ENCODE measurements at places on chromosomes 7 and 10.

DNA sequence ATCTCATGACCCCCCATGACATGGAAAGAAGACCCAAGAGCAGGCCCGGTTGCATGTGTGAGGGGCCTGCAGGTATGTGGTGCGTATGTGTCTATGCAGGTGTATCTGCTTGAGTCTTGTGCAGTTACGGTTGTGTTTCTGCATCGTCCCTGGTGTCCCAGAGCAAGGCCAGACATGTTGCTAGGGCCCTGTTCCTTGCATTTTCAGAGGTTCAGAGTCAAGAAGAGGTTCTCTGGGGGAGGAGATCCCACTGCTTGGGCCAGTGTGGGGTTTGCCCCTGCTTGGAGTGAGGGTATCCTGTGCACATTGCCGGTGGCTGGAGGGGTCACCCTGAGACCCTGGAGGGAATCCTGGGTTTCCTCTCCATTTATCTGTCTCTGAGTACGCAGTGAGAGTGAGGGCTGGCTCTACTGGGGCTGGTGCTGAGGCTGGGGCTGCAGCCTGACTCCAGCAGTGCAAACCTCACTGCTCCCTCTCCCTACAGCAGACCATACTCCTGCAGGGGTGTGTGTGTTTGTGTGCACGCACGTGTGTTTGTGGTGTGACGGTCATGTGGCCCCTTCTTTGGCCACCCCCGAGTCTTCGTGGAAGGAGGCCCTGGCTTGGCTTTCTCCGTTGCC is 4.1 kb downstream of the TRIM8 start:
- no peak for DNase-seq
- H3K4me3 ChIP-seq = peak overlapping the region; percentile 16
- no peaks in the 10 kb centered on the region for H3K36me3 ChIP-seq
- peaks cover 31% of the 10 kb centered on the region for H3K4me1 ChIP-seq
- H3K27ac ChIP-seq = no peak overlapping the region
- H3K27me3 ChIP-seq = no peaks in the 10 kb centered on the region

DNA sequence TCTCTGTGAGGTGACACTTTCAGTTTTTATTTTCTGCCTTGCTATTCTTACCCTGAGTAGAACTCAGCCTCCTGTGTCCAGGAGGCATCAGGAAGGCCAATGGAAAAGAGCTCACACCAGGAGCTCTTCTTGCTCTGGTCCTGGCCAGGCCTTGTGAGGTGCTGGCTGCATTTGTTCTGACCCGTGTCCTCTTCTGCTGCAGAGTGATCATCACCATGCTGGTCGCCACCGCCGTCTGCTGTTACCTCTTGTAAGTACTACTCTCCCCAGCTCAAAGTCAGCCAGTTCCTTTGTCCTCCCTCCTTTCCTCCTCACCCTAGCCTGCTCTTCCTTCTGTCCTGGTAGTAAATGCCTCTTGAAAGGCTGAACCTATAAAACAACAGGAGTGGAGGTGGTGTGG is 1.6 kb downstream of the ATP6V0E2 start:
- no peaks in the 10 kb centered on the region for H3K36me3 ChIP-seq
- no peak overlapping the region for H3K4me3 ChIP-seq
- DNase-seq = no peak

- no peaks in the 10 kb centered on the region for H3K27me3 ChIP-seq
- no peak overlapping the region for H3K4me3 ChIP-seq
- no peaks in the 10 kb centered on the region for H3K36me3 ChIP-seq
- H3K4me1 ChIP-seq = no peaks in the 10 kb centered on the region
Observed at GRCh38 chr7:154584352-154585252, 418.3 kb downstream of the PAXIP1 start.

- no peak overlapping the region for H3K4me3 ChIP-seq
- H3K4me1 ChIP-seq = no peaks in the 10 kb centered on the region
- no peak for DNase-seq
Observed at GRCh38 chr7:43700059-43700501, 29.2 kb downstream of the COA1 start.

- no peak overlapping the region for H3K27ac ChIP-seq
- DNase-seq = no peak
- no peaks in the 10 kb centered on the region for H3K27me3 ChIP-seq
- H3K4me1 ChIP-seq = no peaks in the 10 kb centered on the region
- H3K36me3 ChIP-seq = no peaks in the 10 kb centered on the region
Observed at GRCh38 chr7:93178213-93178612, 30.0 kb upstream of the SAMD9L start.

DNA sequence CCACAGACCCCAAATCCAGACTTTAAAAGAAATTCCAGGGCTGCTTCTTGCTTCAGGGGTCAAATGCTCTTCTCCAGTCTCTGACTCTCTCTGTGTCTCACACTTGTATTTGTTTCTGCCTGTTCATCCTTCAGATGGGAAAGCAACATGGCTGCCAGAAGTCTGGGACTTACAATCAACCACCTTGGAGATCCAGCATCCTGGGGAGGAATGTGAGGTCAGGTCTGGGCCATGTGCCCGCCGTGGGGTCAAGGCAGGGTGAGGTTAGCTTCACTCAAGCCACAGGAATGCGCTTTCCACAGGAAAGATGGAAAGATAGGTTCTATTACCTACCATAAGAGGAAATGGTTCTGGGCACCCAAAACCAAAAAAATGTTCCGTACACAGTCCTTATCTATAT is 34.3 kb upstream of the NPVF start:
- H3K4me1 ChIP-seq = no peaks in the 10 kb centered on the region
- H3K4me3 ChIP-seq = no peak overlapping the region
- H3K27me3 ChIP-seq = no peaks in the 10 kb centered on the region
- H3K36me3 ChIP-seq = no peaks in the 10 kb centered on the region

DNA sequence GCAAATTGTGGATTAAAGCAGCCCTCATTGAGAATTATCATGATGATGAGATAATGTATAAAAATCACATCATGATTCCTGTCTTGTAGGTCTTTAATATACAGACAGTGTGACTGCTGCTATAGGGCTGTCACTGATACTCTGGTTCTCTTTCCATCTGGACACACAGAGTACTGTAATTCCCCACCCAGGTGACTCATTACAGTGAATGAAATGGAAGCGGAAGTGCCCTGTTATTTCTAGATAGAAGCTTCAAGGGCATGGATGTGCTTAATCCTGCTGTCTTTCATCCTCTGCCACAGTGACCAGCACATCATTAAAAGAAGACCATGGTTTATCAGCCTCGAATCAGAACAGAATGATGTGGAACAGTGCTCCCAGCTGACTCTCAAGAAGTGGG is 1234.0 kb downstream of the SORCS3 start:
- DNase-seq = no peak
- H3K4me1 ChIP-seq = no peaks in the 10 kb centered on the region
- H3K27ac ChIP-seq = no peak overlapping the region
- no peaks in the 10 kb centered on the region for H3K27me3 ChIP-seq

- H3K4me1 ChIP-seq = peaks cover 4% of the 10 kb centered on the region
- DNase-seq = peak; percentile 20
- H3K36me3 ChIP-seq = no peaks in the 10 kb centered on the region
- H3K4me3 ChIP-seq = no peak overlapping the region
Observed at GRCh38 chr10:33661580-33662336, 327.3 kb upstream of the NRP1 start.

- no peaks in the 10 kb centered on the region for H3K36me3 ChIP-seq
- H3K4me3 ChIP-seq = no peak overlapping the region
Observed at GRCh38 chr10:128727114-128727513, 600.9 kb upstream of the MKI67 start.

GRCh38 chr7:5626498-5626897 is 155.0 kb downstream of the RNF216 start:
- no peak for DNase-seq
- H3K4me1 ChIP-seq = peaks cover 3% of the 10 kb centered on the region
- H3K36me3 ChIP-seq = no peaks in the 10 kb centered on the region
- no peak overlapping the region for H3K4me3 ChIP-seq
- H3K27me3 ChIP-seq = no peaks in the 10 kb centered on the region

DNA sequence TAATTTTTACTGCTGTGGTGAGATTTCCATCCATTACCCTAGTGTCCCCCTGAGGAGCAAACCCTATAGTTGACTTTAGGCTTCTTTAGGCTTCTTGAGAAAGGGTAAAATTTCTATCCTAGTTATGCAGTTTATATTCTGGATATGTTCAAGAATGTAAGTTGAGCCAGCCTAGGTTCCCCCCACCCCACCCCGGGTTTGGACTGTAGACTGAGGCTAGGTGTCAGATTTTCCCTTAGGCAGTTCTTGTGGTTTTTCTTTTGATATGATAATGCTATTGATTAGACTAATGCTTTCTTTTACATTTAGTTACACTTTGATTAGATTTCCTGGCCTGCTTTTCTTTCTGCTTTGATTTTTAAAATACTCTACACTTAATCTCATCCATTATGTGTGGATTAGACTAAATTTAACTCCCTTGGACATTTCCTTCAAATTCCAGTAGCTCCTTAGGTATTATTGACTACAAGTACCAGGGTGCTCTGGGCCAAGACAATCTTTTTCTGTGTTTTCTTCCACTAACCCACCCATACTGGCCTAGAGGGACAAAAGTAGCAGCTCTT is 37.7 kb downstream of the NRF1 start:
- no peak for DNase-seq
- H3K4me1 ChIP-seq = peaks cover 1% of the 10 kb centered on the region
- no peaks in the 10 kb centered on the region for H3K27me3 ChIP-seq
- no peak overlapping the region for H3K27ac ChIP-seq
- H3K36me3 ChIP-seq = no peaks in the 10 kb centered on the region

GRCh38 chr10:1404323-1405260 is 332.7 kb downstream of the ADARB2 start:
- H3K36me3 ChIP-seq = no peaks in the 10 kb centered on the region
- no peaks in the 10 kb centered on the region for H3K4me1 ChIP-seq
- H3K27me3 ChIP-seq = no peaks in the 10 kb centered on the region
- no peak for DNase-seq
- H3K27ac ChIP-seq = no peak overlapping the region
- no peak overlapping the region for H3K4me3 ChIP-seq

- H3K4me1 ChIP-seq = no peaks in the 10 kb centered on the region
- no peaks in the 10 kb centered on the region for H3K27me3 ChIP-seq
- no peak overlapping the region for H3K27ac ChIP-seq
- no peaks in the 10 kb centered on the region for H3K36me3 ChIP-seq
Observed at GRCh38 chr10:1063232-1063865, 7.2 kb downstream of the WDR37 start.

GRCh38 chr10:92268748-92269147 is 22.1 kb downstream of the CPEB3 start:
- no peak for DNase-seq
- no peaks in the 10 kb centered on the region for H3K36me3 ChIP-seq
- H3K27me3 ChIP-seq = no peaks in the 10 kb centered on the region
- H3K4me1 ChIP-seq = no peaks in the 10 kb centered on the region
- no peak overlapping the region for H3K27ac ChIP-seq
- no peak overlapping the region for H3K4me3 ChIP-seq

- no peak overlapping the region for H3K27ac ChIP-seq
- no peaks in the 10 kb centered on the region for H3K36me3 ChIP-seq
- no peak for DNase-seq
- H3K4me1 ChIP-seq = peaks cover 6% of the 10 kb centered on the region
- H3K27me3 ChIP-seq = no peaks in the 10 kb centered on the region
Observed at GRCh38 chr7:152411389-152411788, 24.4 kb downstream of the KMT2C start.

DNA sequence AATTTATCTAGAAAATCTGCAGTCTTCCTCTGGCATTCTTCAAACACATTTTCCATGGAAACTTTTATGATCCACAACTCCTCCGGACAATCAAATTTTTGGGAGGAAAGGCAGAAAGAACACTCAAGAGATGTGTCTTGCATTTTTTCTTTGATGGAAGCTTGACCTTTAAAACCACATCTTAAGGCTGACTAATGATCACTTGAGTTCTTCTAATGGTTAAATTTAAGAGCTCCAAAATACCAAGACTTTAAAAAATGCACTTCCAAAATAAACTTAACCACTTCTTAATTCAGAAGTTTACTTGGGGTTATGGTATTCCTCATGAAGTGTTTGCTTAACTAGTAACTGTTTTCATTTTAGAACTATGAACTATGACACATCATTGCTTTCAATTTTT is 43.3 kb downstream of the ETV1 start:
- no peaks in the 10 kb centered on the region for H3K4me1 ChIP-seq
- H3K36me3 ChIP-seq = no peaks in the 10 kb centered on the region

DNA sequence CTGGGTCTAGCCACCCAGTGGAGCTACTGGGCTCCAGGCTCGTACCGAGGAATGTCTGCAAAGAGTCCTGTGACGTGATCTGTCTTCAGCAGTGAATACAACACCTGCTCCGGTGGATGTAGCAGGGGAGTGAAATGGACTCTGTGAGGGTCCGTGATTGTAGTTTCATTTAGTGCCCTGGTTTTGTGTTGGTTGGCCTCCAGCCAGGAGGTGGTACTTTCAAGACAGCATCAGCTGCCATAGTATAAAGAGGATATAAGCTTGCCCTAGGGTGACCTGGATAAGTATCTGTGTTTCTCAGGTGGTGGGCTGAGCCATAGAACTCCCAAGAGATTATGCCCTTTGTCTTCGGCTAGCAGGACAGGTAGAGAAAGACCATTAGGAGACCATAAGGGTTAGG is 24.6 kb upstream of the WNT2 start:
- DNase-seq = no peak
- no peak overlapping the region for H3K4me3 ChIP-seq
- H3K27ac ChIP-seq = no peak overlapping the region

GRCh38 chr7:155000795-155001194 is 2.1 kb downstream of the PAXIP1 start:
- no peak for DNase-seq
- no peaks in the 10 kb centered on the region for H3K36me3 ChIP-seq
- no peaks in the 10 kb centered on the region for H3K27me3 ChIP-seq
- H3K4me3 ChIP-seq = no peak overlapping the region
- peaks cover 10% of the 10 kb centered on the region for H3K4me1 ChIP-seq

GRCh38 chr7:26504411-26505120 is 212.9 kb downstream of the SNX10 start:
- H3K36me3 ChIP-seq = no peaks in the 10 kb centered on the region
- no peaks in the 10 kb centered on the region for H3K4me1 ChIP-seq
- H3K4me3 ChIP-seq = no peak overlapping the region
- no peak overlapping the region for H3K27ac ChIP-seq

Data from ovary (tissue), 10 donors.